ENCODE measurements at places on chromosomes 7 and 10.

DNA sequence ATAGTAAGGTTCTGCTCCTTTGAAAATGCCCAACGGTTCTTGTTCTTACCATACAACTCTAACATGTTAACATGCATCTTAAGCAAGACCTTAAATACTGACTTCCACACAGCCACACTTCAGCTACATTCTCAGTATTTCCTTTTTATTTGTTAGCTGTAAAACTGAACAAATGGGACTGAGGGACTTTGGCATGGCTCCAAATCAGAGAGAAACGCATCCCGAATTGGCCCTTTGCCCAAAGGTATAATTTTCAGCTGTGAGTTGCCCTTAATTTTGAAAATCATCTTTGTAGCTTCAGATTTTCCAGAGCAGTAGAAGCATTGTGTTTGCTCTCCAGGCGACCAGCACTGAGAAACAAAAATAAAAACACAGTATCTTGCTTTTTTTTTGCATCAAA is 56.4 kb downstream of the NEUROD6 start:
- DNase-seq = no peak

- no peak for DNase-seq
Observed at GRCh38 chr10:48684463-48684791, 246 bp upstream of the WDFY4 start.

DNA sequence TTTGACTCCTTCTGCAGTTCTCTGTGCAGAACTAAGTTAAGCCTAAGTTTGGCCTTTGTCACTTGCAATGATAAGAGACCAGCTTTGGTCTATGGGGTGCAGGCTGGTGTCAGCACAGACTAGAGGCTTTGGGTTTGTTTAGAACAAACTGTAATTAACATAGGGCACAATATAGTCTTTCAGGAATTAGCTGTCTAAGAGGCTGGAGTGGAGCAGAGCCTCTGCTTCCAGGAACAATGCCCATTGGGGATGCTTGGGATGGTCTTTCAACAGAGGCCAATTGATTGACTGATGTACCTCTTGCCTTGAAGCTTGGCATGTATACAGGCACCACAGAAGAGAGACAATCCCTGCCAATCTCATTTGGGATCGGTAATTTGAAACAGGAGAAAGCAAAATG is 4.7 kb downstream of the SUFU start:
- no peak for DNase-seq

DNA sequence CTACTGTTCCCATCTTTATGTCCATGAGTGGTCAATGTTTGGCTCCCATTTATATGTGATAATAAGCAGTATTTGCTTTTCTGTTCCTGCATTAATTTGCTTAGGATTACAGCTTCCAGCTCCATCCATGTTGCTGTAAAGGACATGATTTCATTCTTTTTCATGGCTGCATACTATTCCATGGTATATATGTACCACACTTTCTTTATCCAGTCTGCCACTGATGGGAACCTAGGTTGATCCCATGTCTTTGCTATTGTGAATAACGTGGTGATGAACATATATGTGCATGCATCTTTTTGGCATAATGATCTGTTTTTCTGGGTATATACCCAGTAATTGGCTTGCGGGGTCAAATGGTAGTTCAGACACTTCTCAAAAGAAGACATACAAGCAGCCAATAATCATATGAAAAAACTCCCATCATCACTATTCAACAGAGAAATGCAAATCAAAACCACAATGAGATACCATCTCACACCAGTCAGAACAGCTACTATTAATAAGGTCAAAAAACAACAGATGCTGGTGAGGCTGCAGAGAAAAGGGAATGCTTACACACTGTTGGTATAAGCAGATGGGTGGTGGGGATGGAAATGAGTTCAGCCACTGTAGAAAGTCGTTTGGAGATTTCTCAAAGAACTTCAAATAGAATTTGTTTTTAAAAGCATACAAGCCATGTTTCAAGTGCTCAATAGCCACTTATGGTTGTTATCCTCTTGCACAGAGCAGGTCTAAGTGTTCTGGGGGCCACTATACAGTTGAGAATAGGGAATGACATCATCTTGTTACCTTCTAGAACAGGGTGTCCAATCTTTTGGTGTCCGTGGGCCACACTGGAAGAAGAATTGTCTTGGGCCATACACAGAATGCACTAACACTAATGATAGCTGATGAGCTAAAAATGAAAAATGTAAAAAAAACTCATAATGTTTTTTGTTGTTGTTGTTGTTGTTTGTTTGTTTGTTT is 23.2 kb upstream of the SDK1 start:
- no peak for DNase-seq

GRCh38 chr7:101952355-101953247 is 135.2 kb downstream of the CUX1 start:
- peak; percentile 29 for DNase-seq

DNA sequence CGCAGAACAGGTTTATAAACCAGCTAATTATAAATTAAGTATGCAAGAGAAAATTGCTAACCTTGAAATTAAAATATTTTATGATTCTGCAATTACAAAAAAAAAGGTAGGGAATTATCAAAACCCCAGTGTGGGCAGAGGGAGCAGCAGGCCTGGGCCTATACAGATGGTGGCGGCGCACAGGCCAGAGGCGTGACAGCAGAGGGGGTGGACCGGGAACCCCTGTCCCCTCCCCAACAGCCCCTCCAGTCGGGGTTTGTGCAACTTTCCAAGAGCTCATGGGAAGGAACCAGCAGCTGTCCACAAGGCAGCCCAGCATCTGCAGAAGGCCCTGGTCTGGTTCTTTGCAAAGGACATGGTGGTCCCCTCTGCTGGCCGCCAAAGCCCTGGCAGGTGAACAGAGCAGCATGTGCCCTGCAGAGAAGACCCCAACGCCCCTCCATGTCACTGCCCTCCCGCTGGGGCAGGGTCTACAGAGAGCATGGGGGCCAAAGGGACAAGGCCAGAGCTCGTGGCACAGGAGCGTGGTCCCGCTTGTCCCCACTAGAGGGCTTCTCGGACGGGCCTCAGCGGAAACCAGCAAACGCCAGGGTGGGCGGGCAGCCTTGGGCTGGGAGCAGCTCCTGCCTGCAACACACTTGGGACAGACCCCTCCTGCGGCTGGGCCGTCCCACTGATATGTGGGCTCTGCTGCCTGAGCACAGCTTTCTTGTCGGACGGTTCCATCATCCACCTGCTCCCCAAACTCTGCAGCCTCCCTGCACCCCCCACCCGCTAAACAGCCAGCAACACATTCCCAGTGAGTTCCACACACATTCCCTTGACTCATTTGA is 75.1 kb downstream of the EBF3 start:
- peak; percentile 42 for DNase-seq

- DNase-seq = no peak
Observed at GRCh38 chr10:7193369-7193768, 217.5 kb downstream of the SFMBT2 start.

DNA sequence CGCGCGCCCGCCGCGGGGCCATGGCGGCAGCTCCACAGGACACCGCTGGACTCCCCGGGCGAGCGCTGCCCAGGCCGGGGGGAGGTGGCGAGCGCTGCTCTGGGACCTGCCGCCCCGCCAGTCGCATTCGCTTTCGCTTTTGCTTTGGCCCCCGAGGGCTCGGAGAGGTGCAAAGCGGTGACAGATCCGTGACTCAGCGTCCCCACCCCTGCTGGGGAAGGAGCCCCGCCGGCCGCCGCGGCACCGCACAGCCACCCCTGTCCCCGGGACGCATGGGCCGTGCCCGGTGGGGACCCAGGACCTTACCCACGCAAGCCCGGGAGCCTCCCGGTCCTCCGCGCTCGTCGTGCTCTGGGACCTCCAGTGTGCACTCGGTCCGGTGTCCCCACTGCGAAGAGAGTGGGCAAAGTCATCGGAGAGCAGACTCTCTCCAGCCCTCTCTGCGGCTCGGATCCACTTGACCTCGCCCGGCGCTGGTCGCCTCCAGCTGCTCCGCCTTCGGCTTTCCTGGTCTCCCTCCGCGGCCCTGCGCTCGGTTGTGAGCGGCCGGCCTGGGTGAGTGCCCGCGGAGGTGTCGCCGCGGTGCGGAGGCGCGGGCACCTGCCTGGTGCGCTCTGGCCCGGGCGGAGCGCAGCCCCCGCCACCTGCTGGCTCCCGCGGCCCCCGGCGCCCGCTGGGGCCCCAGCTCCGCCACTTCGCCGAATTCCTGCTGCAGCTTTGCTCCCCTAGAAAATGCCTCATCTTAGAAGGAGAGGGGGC is at the start of gene IL15RA:
TSS of gene IL15RA (minus strand) at position 73 of the 759 bp plus-strand sequence. CDS start at position 22, 51 bp downstream.
- peak; percentile 79 for DNase-seq

DNA sequence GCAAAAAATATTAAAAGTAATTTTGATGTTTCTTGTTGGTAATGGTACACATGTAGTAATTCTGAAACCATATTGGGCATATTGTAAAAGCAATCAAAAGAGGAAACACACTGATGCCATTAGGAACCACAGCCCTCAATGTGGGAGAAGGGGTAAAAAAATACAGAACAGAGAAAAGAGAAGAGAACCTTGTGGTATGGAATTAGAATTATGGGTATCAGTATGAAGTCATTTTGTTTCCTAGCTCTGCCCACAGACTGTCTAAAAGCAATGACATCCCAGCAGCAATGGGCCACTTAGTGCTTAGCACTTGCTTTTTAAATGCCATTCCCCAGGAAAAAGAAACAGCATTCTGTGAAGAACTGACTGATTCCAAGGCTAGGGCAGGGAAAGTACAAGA is 61.5 kb downstream of the CPVL start:
- DNase-seq = no peak

DNA sequence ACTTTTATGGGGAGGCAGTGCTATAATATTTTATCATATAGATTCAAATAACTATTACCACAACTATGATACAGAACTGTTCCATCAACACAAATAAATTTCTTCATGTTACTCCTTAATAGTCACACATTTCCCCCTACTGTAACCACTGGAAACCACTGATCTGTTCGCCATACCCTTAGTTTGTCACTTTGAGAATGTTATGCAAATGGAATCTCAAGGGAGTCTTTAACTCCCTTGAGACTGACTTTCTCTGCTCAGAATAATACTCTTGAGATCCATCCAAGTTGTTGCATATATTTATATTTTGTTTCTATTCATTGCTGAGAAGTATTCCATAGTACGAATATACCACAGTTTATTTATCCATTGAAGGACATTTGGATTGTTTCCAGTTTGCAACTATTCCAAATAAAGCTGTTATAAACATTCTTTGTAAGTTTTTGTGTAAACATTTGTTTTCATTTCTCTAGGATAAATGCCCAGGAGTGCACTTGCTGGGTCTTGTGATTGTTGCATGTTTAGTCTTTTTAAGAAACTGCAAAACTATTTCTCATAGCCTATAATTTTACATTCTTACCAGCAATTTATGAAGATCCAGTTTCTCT is 19.7 kb upstream of the PON2 start:
- DNase-seq = no peak

DNA sequence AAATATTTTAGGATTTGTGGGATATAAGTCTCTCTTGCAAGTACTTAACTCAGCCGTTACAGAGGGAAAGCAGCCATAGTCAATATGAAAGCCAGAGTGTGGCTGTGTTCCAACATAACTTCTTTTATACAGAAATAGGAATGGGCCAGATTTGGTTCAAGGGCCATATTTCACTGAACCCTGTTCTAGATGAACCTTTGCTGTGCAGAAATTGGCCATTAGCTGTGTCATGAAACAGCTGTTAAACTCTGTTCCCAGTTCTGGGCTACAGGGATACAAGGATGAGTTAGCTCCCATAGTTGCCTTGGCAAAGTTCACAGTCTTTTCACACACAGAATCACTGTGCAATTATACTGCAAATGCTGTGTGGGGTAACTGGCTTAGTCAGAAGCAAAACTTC is 213.9 kb upstream of the LRRN3 start:
- DNase-seq = no peak

DNA sequence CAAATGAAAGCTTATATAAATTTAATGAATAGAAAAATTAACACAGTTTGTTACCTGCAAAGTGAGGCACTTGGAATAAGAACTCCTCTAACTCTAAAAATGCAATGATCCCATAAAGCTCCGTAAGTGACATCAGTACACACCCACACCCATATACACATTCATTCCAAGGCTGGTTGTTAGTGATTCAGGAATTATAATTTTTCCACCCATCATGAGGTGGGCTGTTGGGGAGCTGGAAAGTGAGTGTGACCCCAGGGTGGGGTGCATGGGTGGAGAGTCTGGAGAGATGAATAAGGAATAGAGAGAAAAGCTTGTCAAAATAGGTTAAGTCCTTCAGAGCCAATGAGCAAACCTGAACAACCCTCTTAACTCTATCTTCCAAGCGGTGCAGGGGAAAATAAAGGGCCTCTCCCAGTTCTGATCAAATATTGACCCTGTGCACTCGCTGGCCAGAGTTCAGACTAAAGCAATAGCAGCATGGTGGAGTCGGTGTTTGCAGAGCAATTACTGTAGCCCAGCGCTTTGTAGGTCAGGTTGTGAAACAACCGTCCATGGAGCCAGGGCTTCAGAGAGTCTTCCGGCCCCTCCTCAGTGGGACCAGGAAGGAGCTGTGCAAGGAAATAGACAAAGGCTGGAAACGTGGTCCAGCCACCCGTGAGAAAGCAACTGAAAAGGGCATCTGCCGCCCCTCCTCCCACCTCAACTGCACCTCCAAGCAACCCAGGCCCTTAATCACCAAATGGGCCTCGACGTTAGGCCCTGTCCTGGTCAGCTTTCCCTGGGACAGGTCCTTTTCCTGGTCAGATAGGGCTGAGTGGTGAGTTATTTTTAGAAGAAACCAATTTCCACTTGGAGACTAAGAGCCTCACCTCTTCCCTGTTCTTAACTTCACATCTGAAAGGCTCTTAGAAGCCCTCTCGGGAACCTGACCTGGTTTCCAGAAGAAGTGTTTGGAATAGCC is 61.2 kb downstream of the SH3PXD2A start:
- peak; percentile 95 for DNase-seq

DNA sequence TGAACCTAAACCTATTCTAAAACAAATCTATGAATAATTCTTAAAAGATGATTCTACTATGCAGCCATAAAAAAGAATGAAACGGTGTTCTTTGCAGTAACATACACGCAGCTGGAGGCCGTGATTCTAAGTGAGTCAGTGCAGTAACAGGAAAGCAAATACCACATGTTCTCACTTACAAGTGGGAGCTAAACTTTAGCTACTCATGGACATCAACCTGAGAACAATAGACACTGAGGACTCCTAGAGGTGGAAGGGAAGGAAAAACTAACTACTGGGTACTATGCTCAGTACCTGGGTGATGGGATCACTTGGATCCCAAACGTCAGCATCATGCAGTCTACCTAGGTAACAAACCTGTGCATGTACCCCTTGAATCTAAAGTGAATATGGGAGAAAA is 575.0 kb upstream of the MGMT start:
- DNase-seq = no peak
